ENCODE measurements at places on chromosomes 7 and 10.
A peak's percentile ranks its signal among the peaks of the same experiment; 100 is the strongest.

DNA sequence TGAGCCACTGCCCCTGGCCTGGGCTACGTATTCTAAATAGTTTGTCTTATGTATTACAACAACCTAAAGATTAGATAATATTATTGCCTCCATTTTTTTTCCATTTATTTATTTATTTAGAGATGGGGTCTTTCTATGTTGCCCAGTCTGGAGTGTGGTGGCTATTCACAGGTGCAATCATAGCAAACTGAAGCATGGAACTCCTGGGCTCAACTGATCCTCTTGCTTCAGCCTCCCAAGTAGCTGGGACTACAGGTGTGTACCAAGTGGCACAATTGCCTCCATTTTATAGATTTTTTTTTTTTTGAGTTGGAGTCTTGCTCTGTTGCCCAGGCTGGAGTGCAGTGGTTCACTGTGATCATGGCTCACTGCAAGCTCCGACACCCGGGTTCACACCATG lies 6.5 kb upstream of the TRA2A start:
- DNase-seq, result no peak

DNA sequence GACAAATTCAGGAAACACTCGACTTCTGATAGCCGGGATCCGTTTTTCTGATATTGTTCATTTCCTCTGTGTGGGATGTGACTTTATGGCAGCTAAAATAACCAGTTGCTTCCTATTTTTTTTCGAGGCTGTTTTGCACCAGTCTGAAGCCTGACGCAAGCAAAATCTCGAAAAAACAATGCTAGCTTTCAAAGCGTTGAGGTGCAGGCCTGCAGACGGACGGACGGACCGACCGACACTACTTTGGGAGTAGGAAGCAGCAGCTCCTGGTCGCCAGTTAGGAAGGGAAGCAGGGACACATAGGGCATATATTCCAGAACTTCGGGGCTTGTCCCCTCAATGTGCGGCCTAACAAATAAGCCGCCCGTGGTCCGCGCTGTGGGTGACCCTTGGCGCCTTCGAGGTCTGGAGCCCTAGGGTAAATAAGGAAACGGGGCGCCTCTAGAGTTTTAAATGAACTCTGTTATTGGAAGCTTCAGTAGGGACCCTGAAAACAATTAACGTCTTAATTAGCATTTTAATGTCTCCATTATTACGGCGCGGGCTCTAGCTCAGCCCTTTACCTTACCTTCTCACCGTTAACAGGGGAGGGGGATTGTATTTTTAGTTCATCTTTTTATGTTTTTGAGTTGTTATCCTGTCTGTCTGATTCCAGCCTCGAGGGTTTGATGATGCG lies 1.3 kb downstream of the HHEX start:
- DNase-seq, result no peak

- DNase-seq, result no peak
Observed at GRCh38 chr7:128989961-128990360, 52.2 kb downstream of the IRF5 start.

DNA sequence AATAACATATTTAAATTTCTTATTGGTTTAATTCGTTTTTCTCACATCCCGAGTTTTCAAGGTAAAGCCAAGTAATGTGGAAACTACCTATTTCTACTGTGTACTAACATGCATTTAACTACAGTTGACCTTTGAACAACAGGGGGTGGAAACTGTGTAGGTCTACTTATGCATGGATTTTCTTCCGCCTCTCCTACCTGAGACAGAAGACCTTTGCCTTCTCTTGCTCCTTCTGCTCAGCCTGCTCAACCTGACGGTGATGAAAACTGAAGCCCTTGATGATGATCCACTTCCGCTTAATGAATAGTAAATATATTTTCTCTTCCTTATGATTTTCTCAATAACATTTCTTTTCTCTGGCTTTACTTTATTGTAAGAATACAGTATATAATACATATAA lies 18.5 kb downstream of the MEOX2 start:
- no peak for DNase-seq

DNA sequence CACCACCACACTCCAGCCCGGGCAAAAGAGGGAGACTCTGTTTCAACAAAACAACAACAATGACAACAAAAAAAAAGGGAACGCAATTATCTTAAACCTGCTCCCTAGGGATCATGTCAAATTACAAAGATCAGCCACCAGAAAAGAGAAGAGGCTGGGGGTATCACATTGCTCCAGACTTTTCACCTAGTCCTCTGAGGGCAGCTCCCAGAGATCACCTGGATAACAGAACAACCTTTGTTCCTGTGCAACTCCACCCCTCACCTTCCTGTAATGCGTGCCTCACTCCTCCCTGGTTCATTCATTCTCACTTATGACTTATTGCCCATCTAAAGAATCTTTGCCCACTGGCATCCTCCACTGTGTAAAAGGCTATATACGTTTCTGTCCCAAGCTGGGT lies 31.8 kb downstream of the SVOPL start:
- DNase-seq, result no peak

DNA sequence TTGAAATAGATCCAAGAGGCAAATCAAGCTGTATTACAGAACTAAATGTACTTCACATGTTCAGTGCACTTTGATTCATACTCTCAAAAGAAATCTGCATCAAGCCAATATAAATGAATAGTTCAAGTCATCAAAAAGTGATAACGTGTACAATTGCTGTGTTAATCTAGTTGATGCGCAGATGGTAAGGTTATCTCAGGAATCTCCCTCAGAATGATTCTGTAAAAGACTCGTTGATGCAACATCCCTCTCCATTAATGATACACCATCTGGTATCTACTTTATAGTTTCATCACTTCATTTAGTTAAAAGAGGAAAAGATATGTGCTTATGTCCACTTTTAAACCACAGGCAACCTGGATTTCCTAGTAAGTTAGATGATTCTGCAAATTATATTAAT lies 200.6 kb downstream of the CHCHD3 start:
- no peak for DNase-seq

DNA sequence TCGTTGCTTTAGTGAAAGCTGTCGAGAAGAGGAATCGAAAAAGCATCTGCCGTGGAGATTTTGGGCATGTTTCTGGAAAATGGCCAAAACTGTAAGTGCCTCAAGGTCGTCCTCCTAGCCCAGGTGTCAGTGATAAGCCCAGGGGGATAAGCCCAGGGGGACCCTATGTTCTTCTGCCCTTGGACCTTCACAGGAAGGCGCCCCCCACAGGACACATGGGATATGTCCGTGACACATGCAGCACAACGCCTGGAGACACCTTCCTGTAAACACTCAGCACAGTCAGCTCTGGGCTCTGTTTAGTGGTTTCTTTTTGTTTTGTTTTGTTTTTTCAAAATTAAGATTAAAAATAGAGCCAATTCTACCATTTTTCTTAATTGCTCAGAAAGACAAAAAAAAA lies 272.7 kb downstream of the KLF6 start:
- DNase-seq, result no peak

- DNase-seq, result no peak
Observed at GRCh38 chr7:137147338-137147720, 196.2 kb downstream of the PTN start.

- peak; percentile 20 for DNase-seq
Observed at GRCh38 chr10:74081192-74081803, 69.3 kb downstream of the AP3M1 start.

- peak; percentile 56 for DNase-seq
Observed at GRCh38 chr10:30534465-30535144, 94.9 kb downstream of the LYZL2 start.

- no peak for DNase-seq
Observed at GRCh38 chr7:17305387-17306171, 7.1 kb downstream of the AHR start.

DNA sequence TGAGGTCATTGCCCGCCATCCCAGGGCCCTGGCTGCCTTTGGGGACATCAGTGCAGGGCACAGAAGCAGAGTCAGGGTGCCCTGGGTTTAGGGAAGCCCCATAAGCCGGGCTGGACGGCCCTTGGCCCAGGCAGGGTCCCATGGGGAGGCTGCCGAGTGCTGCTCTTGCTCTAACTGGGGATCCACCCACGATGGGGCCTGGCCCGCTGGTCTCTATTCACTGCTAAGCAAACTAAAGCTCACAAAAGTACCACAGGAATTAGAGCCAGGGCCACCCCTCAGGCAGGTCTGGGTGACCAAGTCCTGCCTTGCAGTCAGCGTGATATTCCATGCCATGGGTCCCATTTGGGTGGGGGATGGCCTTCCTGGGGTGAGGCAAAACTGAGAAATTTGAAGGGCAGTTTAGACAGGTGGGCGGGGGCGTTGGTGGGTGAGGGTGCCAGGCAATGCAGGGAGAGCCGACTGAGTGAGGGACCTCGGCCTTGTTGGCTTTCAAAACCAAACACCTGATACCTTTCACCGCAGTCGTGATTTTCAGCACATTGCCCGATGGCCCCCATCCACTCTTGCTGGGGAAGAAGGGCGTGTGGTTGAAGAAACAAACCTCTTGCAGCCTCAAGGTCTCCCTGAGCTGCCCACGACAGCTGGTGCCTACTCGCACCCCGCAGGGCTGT lies 92.8 kb upstream of the PPIF start:
- no peak for DNase-seq

- no peak for DNase-seq
Observed at GRCh38 chr7:75813084-75813483, 522 bp downstream of the CCL24 start.

DNA sequence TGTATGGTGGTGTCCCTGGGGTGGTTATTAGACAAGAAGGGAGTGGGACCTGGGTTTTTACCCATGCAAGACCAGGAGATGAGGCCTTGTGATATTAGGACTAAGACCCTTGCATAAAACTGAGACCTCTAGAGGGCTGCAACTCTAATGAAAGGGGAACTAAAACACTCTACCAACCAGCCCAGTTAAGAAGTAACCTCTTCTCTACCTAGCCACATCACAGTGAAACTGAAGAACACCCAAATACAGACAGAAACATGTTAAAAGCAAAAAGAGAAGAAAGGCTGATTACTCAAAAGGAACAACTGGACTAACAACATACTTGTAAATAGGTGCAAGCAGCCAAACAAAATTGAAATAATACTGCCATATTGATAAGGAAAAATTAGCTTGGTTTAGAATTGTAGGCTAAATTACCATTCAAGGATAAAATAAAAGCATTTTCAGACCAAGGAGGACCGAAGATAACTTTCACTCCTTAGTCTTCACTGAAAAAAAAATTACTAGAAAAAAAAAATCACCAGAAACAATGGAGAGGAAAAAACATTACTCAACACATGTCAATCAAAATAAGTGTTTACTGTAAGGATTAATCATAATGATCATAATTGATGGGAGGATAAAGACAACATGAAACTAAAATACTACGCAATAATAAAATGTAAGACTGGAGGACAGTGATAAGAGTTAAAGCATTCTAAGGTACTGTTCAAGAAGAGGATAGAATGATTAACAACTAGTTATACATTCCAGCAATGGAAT lies 27.6 kb downstream of the ERLIN1 start:
- no peak for DNase-seq

DNA sequence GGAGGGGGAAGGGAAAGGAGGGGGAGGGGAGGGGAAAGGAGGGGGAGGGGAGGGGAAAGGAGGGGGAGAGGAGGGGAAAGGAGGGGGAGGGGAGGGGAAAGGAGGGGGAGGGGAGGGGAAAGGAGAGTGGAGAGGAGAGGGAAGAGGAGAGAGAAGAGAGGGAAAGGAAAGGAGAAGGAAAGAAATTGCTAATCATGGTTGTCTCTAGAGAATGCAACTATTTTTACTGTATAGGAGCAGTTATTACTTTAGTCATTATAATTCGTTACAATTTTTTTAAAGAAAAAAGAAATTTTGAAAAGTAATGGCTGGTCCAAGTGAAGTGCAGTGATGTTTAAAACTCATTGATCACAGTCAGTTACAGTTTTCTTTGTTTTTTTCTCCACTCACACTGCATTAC lies 24.5 kb downstream of the SLC25A16 start:
- DNase-seq, result no peak

DNA sequence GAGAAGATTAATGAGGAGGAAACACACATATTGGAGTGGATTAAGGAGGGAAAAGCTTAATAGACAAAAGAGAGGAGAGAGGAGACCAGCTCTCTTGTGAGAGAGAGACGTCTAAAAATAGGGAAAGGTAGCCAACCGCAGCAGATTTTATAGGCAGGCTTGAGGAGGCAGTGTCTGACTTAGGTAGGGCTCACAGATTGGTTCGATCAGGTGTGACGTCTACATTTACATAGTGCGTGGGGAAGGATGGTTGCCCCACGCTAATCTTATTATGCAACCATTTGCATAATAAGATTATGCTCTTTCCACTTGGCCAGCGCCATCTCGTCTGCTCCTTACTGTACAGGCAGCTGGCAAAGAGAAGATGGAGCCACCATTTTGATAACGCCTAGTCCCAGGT lies 122.0 kb downstream of the MARCHF5 start:
- no peak for DNase-seq

- DNase-seq, result no peak
Observed at GRCh38 chr10:24777196-24777595, 53.5 kb upstream of the ARHGAP21 start.

All from stimulated activated CD4-positive, alpha-beta T cell treated with anti-CD3 and anti-CD28 coated beads, Interleukin-4, amount 100 ng/mL, for 1 hour (primary cell).